ENCODE measurements at places on chromosomes 13 and 19.
A peak's percentile ranks its signal among the peaks of the same experiment; 100 is the strongest.

DNA sequence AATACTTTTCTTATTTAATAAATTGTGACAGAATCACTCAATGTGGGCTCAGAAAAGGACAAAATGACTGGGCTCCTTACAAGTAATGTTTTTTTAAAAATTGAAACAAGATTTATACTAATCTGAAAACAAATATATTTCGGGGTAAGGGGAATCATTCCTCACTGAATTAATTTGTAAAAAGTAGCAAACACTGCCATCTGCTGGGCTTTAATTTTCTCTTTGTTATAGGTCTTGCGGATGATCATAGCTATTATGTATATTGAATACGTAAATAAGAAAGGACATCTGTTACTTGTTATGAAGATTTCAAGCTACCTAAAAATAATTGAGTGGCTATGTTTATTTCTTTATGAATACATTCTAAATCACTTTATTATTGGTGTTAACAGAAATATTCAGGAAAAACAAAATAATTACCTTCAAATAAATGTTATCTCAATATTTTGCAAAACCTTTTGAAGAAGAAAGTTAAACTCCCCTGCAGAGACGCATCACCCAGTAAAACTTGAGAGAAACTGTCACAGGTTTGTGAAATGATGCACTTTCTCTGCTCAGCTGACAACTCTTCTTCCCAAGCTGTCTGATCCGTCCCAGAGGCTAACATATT, 17.8 kb upstream of the ENOX1 start:
- peak; percentile 84 for DNase-seq

DNA sequence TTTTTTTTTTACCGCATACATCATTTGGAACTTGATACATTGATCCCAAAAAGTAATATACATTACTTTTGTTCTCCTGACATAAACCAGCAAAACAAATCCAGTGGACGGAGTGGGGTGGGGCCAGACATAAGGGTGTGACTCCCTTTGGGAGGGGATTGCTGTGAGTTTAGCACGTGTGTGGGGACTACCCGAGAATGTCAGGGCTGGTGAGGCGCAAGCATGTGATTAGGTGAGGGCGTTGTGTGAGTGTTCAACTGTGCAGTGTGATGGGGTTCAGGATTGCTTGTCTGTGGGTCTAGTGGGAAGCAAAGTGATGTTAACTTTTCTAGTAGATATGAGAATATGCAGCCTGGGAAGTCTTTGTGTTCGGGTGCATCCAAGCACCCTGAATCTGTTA, 468.0 kb downstream of the TSHZ3 start:
- no peak for DNase-seq

GRCh38 chr19:17209126-17210036, 5.8 kb upstream of the USE1 start:
- DNase-seq, result peak; percentile 44

DNA sequence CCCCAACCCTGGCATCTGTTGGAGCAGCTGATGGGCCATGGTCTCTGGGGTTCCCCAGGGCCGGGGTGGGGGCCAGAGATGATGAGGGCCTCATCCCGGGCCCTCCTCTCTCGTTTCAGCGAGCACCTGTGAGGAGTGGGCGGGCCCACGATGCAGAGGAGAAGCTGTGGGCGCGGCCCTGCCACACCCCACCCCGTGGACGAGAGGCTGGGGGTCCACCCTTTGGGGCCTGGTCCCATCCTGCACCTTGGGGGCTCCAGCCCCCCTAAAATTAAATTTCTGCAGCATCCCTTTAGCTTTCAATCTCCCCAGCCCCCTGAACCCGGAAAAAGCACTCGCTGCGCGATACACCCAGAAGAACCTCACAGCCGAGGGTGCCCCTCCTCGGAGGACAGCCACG, 5.6 kb downstream of the HMG20B start:
- DNase-seq, result no peak

DNA sequence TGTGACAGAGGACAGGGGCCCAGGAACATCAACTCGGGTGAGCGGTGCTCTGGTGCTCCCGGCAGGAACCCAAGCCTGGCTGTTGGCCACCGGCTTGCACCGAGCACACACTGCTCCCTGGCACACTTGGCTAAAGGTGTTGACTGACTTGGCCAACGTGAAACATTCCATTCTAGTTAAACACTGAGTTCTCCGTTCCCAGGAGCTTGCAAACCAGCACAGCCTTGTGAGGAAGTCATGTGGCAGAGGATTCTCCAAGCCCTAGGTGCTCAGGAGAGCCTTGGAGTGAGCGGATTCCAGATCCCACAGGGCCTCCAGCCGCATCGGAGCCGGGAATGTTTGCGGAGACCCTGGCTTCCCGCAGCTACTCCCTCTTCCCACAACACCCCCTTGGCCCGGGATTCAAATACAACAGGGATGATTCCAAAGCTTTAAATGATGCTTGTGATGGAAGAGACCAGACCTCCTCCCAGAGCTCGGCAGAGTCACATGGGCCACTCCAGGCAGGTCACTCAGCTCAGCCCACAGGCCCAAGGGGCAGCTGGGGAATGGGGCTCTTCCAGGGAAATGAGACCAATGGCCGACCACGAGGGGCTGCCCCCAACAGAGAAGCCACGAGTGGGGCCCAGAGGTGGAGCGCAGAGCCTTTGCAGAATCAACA, 2.9 kb downstream of the C13orf46 start:
- DNase-seq, result peak; percentile 28

Measured in fibroblast of skin of right quadriceps (primary cell).